ENCODE measurements at places on chromosomes 1 and 21.

GRCh38 chr1:30868833-30869435, 39.6 kb downstream of the SDC3 start:
- no peak for DNase-seq

DNA sequence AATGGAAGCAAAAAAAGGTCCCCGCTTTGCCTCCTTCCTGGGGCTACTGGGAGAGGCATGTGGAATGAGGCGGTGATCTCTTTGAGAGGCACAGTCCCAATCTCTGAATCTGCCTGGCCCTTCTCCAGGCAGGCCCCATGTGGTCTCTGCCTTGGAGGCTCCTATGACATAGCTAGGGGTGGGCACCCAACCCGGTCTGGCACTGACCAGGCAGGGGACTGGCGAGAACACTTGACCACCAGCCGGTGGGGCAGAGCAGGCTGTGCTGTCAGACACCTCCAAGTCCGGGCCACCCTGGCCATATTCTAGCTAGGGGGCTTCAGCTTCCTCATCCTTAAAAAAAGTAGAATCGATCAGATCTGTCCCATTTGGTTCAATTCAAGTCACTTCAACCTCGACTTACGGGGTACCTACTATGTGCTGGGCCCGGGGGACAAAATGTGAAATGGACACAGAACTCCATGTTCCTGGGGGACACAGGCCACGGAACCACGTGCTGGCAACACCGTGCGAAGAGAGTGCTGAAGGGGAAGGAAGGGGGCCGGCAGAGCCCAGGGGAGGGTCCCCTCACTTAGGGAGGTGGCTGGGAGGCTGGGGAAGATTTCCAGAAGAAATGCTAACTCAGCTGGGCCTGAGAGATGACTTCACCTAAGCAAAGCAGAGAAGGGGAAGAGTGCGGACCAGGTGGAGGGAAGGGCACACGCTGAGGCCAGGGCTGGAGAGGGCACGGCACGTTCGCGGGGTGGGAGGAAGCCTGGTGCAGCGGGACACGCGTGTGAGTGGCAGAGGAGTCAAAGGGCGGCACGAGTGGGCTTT, 33.3 kb downstream of the HSPG2 start:
- no peak for DNase-seq

GRCh38 chr1:55541296-55541695, 326.1 kb upstream of the USP24 start:
- no peak for DNase-seq

DNA sequence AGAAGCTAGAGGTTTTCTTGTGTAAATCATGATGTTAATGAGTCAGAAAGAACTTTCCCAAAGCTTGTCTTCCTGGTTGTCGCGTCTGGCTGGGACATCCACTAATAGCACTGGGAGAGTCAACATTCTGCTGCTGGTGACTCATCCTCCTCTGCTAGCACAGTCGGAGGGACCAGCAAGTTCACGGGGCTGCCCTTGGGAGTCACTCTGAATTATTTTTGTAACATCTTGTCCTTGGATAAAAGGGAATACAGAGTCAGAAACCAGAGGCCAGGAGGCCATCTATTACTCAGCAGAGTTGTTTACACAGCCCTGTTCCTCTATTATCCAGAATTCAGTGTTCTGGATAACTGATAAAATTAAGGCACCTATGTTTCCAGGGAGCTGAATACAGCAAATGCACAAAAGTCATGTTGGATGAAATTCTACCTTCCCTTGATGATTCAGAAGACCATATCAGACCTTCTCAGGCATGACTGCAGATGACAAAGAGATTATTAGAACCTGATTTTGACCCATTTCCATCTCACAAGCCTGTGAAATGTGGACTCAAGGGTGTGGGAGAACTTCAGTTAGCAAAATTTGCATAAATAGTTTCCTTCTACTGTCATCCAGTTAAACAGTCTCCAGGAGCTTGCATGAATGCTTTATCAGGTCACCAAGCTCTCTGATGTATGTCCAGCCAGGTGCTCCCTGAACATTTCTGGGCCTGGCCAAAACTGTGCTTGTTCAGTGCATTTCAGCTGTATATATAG, 68.1 kb downstream of the JAK1 start:
- no peak for DNase-seq

GRCh38 chr1:99606306-99606705, 39.6 kb upstream of the PALMD start:
- DNase-seq, result no peak

- peak; percentile 51 for DNase-seq
These were observed 664 bp downstream of the FAM89A start for GRCh38 chr1:231039161-231040018.

DNA sequence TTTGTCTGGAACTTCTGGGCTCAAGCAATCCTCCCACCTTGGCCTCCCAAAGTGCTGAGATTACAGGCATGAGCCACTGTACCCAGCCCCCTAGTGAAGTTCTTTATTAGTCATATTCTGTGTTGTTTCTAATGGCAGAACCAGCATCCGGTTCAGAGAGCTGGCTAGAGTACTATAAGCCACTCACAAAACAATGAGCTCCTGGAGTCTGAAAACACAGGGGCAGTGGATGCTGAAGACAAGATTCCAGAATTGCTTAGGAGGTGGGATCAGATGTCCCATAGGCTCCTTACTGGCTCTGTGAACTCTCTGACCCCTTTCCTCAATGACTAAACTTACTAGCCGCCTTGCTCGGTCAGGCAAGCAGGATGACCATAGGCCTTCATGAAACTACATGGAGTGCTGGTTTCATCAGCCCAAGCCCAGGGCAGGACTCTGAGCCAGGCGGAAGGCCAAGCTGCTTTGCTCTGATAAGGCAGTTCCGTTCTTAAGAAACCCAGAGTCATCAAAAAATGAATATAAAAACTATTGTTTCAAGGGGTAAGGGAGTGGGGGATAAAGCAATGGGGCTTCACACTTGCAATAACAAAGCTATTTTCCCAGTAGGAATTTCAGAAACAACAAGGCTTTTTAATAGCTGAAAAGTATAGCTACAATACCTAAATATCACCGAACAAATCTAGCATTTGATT, 8.1 kb downstream of the MTHFR start:
- DNase-seq, result no peak

DNA sequence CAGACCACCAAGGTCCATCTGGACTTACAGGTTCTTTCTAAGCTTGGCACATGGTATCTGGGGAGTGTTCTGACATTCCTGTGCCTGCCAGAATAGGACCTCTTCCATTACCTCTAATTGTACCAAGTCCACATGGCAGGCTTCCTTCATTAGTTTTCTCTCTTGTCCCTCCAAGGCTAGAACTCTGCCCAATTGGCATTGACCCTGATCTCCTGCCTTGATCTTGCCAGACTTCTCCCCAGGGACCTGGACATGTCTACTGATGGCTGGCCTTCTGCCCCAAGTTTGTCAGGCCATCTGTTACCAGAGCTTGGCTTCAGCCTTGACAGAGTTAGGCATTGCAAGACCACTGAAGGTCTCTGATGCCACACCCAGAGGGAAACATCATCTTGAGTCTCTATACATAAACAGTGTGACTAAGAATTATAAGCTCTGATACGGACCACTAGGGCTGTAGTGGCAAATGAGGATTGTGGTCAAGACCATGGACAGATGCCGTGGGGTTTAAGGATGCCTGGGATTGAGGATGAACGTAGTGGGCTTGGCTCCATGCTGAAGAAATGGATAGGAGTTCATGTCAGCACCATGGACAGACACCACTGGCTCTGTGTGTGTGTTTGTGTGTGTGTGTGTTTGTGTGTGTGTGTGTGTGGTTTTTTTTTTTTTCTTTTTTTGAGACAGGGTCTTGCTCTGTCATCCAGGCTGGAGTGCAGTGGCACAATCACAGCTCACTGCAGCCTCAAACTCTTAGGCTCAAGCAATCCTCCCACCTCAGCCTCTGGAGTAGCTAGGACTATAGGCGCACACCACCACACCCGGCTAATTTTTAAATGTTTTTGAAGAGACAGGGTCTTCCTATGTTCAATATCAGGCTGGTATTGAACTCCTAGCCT, 19.5 kb upstream of the PSMB2 start:
- no peak for DNase-seq

- DNase-seq, result no peak
These were observed 23.0 kb downstream of the RGS1 start for GRCh38 chr1:192598589-192598988.

- no peak for DNase-seq
These were observed 687 bp downstream of the PRKAB2 start for GRCh38 chr1:147171399-147172167.

Data from CD4-positive, alpha-beta memory T cell (primary cell).